Stimulated activated CD4-positive, alpha-beta T cell treated with anti-CD3 and anti-CD28 coated beads, TNF-alpha, amount 100 ng/mL, for 48 hours (primary cell): ENCODE measurements at places on chromosomes 16 and 17.

GRCh38 chr17:66191593-66192377 lies at the start of gene CEP112:
CEP112 (minus strand) TSS chr17:66192133.
- DNase-seq = peak; percentile 72

DNA sequence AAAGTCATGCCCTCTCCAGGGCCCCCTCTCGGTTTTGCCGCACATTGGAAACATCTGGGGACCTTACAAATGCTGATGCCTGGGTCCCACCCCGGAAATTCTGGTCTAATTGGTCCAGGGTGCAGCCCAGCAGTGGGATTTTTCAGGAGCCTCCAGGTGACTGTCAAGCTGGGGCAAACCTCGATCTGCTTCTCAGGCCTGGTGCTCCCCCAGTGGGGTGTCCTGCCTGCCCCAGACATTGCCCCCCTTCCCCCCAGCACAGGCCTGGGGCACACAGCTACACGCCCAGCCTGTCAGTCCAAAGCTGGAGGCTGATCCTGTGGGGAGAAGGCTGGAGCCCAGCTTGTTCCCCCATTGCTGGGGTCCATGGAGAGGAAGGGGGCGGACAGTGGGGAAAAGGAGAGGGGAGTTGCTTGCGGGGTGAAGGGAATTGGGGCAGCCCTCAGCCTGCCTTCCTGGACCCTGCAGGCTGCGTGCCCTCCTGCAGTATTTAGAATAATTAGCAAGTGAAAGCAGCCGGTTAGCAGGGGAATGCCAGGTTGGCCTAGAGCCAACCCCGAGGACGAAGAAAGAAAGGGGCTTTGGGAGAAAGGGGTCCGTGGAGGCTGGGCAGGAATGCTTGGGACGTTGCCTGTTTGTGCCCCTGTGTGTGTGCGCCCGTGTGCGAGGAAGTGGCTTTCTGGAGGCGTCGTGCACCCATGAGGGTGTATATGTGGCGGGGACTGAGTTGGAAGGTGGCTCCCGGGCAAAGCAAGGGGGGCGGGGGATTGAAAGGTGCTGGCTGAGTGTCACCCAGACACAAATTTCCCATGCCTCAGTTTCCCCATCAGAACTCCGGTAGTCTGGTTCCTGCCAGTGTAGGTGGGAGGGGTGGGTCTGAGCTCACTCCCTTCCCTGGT lies 5.9 kb downstream of the FOXJ1 start:
- DNase-seq = no peak

- DNase-seq = no peak
Observed at GRCh38 chr17:2932946-2933345, 130.5 kb downstream of the OR1D5 start.

- no peak for DNase-seq
Observed at GRCh38 chr17:60392845-60393702, 1.1 kb upstream of the USP32 start.

DNA sequence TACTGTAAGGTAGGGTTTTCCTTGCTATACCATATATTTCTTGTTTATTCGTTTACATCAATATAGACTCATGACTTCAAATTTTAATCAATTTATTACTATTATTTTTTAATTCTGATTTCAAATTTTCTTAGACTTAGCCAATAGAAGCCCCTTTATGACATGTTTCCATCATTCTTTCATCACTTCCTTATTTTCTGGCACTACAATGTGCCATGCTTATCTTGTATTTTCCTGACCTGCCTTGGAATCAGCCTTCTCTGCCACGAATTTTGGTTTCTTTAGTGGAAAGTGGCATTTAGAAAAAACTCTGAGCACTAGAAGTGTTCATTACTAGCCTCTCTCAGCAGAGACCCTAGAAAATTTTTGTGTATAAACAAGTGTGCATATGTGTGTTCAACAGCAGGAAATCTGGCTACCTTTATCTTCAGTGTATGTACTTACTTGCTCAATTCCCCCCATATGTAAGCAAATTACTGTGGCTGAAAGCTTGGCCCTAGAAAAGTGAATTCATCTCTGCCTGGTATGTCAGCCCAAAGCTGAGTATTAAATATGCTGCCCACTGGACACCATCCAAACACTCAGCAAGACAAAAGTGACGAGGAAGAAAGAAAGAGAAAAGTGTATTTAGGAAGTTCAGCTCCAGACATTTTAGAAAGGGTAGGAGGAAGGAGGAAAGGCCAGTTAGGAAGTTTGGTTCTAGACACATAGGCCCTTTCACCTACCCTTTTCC lies 4.0 kb downstream of the STXBP4 start:
- no peak for DNase-seq

DNA sequence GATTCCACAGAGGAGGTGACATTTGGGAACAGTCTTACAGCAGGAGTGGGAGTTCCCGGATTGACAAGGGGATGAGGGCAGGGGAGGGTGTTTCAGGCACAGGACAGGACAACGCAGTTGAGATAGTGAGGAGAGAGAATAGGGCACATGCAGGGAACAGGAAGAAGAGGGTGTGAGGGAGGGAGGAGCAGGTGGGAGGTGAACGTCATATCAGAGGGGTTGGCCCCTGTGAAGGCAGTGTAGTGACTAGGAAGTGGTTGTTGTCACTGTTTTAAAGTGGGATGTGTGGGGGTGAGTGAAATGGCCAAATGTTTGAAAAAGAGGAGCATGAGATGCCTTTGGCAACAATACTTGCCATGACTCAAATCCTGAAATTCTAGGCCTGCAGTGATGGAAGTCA lies 12.2 kb downstream of the PRKCB start:
- no peak for DNase-seq

DNA sequence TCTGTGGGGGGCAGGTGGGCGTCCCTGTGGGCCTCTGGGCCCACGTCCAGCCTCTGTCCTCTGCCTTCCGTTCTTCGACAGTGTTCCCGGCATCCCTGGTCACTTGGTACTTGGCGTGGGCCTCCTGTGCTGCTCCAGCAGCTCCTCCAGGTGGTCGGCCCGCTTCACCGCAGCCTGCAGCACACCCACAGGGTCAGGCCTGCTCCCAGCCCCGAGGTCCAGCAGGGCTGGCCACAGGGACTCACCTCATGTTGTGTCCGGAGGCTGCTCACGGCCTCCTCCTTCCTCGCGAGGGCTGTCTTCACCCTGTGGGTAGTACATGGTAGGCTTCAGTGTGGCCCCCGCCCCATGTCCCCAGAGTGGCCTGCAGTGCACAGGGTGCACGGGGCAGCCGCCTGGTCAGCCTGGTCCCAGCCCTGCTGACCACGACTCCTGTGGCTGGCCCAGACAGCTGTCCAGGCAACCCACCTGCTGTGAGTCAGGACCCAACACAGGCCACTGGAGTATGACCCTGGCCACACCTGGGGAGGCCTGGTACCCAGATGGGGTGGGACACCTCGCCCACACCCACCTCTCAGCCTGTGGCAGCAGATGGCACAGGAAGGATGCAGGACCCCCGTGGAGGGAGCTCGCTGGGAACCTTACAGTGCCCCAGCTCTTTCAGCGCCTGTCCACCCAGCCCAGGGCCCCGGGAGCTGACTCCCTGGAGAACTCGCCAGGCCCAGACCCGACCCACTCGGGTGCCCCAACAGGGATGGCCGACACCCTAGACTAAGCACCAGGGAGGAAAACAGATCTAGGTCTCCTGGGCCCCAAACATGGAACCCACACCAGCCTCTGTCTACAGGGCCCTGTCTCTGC lies 23.9 kb upstream of the AATK start:
- DNase-seq = no peak

DNA sequence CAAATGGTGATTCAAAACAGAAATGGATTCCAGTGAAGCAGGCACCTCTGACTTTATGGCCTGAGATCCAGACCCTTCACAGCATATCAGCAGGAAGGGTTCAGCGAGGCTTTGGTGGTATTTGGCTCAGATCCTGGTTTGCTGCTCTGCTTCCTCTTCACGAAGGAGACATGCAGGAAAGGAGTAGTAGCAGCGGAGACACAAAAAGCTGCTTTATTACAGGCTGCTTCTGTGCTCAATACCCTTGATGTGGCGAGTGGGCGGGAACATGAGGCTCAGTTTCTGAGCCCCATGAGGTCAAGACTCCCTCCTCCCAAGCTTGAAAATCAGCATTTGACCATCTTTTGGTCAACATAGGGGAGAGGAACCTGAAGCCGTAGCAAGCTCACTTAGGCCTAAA lies 213.3 kb upstream of the AXIN2 start:
- DNase-seq = no peak

GRCh38 chr17:44733753-44734152 lies 25.0 kb upstream of the ADAM11 start:
- DNase-seq = no peak

DNA sequence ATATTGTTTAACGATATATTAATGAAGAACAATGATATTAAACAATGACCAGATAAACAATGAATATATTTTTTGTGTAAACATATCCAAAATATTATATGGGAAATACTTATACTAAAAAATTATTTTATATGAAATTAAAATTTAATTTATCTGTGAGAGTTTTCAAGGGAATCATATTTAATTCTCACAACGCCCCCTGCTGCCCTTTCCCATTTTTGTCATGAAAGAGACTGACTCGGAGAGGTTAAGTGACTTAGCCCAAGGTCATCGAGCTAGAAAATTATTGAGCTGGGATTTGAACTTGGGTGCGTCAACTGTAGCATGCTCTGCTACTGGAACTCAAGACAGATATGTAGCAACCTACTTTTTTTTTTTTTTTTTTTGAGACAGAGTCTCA lies 7.2 kb upstream of the MYCBPAP start:
- no peak for DNase-seq

DNA sequence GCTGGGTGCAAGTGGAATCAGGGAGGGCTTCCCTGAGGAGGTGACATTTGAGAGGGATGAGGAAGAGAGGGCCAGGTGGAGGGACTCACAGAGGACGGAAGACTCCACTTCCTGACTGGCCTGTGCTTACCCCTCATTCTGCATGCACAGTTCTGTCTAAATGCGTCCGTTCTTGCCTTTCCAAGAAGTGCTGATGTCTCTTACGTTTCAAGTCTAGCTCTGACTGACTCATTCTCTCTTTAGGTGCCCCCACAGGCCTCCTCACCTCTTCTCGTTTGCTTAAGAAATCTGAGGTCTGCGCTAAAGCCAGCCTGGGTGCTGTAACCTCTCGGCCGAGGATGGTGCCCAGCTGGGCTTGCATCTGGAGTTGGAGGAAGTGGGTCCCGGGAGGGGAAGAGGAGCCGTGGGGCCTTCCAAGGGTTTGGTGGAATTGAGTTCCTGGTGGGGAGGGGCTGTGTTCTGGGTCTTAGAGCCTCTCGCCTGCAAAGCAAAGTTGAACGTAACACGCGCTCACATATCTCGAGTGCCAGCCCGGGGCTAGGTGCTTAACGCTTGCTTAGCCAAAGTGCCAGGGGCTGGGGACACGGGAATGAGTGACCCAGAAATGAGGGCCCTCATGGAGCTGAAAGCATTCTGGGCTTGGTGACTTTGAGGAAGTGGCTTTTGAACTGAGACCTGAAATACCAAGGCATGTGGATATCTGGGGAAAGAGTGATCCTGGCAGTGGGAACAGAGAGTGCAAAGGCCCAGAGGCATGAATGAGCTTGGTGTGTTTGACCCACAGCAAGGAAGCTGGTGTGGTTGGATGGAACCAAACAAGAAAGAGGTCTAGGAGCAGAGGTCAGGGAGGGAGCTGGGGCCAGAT lies 4.8 kb downstream of the IL4R start:
- DNase-seq = peak; percentile 62

GRCh38 chr17:66300956-66301355 lies 1.5 kb upstream of the PRKCA start:
- no peak for DNase-seq

DNA sequence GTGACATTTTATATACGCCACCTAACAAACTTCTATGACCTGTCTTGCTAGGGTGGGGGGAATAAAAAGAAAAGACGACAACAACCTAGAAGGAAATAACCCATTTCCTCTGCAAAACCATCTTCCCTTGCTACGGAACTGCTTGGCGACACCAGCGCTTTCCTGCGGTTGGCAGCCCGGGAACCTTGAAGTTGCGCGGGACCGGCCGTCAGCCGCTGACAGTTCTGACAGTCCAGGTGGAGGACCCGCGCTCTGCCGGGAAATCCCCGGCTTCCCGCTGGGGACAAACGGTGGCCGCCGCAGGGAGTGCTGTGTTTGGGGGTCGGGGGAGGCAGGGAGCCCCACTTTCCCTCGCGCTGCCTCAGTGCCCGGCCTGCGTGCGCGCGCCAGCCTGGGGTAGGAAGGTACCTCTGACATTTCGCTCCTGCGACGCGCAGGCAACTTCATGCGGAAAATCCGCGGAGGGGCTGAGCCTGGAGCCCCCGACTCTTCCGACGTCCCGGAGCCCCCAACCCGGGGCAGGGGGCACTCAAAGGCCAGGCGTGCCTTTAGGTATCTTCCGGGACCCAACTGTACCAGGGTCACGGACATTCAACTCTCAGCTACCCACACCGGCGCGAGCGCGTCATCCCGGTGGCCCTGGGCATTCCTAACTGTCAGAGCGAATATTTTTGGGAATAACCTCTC lies 516 bp downstream of the SLC16A6 start:
- no peak for DNase-seq

- no peak for DNase-seq
Observed at GRCh38 chr17:82053556-82054263, 2.0 kb downstream of the GPS1 start.

- no peak for DNase-seq
Observed at GRCh38 chr16:70341600-70341999, 5.1 kb upstream of the DDX19A start.

DNA sequence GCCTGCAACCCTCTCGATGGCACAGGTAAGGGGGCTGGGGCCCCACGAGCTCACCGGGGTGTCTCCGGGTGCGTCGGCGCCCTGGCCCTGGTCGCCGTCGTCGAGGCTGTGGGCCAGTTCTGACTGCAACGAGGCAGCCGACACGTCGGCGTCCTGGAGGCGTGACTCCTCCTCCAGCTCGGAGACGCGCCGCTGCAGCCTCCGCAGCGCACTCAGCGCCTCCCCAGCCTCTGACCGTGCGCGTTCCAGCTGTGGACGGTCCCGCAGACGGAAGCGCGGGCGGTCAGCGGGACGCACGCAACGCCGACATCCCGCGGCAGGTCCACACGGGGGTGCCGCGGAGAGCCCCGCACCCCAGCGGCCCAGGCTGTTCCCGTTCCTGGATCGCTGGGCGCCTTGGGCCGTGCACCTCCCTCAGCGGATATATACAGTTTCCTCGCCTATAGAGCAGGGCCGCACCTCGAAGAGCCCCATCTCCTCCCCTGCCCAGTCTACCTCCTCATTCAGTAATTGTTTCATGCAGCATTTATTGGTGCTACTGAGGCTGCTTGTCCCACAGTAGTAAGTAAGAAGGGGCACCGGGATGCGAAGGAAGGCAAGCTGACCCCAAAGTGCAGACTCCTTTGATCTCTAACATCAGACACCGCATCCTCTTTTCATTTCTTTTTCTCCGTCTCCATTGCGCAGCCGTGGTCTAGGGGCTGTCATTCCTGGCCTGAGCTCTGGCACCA lies 5.8 kb downstream of the THOC6 start:
- no peak for DNase-seq

- DNase-seq = peak; percentile 22
Observed at GRCh38 chr16:3020604-3021448, 658 bp downstream of the TNFRSF12A start.

- DNase-seq = no peak
Observed at GRCh38 chr17:75047398-75048098, 523 bp downstream of the KCTD2 start.
